ENCODE measurements at places on chromosomes 6 and 20.

DNA sequence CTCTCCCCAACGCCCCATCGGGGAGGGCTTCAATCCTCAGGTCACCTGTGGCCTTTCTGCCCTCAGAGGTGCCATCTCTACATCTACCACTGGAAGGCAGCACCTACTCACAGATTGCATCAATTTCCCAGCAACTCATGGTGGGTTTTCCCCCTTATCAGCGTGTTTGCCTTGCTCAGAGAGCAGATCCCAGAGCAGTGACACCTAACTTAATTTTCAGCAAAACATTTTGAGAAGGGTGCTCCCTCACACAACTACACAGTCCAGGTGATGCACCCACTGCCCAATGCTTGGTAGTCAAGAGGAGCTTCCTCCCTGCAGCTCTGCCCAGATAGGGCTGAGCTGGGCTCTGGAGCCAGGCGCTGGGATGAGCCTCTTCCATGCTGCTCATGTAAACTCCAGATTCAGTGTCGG, 48.2 kb downstream of the PLG start:
- DNase-seq: peak; percentile 19

DNA sequence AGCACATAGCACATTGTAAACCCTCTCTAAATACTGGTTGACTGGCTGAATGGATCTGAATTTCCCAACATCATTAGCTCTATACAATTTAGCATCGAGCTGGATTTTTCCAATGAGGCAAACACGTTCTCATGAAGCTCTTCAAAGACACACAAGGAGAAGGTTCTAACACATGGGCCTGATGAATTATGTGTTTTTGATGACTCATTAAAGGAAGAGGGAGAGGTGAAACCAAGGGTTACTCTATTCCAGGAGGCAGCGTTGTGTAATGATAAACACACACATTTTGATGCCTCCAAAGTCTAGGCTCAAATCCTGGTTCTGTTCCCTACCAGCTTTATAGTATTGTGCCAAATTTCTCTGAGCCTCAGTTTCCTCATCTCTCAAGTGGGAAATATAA, 84.3 kb downstream of the PFDN4 start:
- DNase-seq: no peak

- peak; percentile 62 for DNase-seq
Observed at GRCh38 chr6:29705389-29706231, 17.6 kb upstream of the HLA-F start.

DNA sequence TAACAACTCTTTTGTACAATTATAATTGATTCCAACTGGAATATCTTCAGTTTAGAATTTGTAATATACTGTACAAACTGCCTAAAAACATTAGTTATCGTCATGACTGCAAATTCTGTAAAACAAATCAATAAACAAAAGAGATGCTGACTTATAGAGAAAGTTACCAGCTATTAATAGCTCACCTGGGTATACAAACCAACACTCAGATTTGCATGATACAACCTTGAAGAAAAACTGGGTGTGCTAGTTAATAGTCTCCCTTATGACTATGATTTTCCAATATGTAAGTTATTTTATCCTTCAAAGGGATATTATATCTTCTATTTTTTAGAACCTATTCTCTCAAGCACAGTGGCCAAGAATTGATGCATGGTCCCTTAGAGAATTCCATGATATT, 698.5 kb downstream of the FRK start:
- DNase-seq: no peak

GRCh38 chr6:164531736-164532135, 777.7 kb downstream of the C6orf118 start:
- DNase-seq: no peak
